Stimulated activated CD4-positive, alpha-beta T cell treated with anti-CD3 and anti-CD28 coated beads, Interleukin-15, amount 100 ng/mL, for 1 hour (primary cell): ENCODE measurements at places on chromosomes 12 and 14.

GRCh38 chr14:52220924-52221811, 46.3 kb upstream of the PTGDR start:
- DNase-seq, result no peak

DNA sequence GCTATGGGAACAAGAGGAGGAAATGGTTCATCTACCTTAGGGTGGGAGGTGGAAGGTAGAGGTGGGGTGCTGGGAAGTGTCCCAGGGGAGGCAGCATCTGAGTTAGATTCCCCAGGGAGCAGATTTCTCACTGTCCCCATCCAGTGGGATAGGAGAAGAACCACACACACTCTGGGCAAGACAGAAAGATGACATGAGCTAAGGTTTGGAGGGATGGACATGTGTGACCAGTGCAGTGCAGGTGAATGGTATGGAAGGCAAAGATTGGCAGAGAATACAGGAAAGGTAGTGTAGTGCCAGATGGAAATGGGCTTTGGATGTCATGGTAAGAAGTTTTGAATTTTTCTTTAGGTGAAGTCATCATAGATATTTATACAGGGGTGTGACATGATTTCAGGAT, 11.3 kb upstream of the DUSP6 start:
- no peak for DNase-seq

DNA sequence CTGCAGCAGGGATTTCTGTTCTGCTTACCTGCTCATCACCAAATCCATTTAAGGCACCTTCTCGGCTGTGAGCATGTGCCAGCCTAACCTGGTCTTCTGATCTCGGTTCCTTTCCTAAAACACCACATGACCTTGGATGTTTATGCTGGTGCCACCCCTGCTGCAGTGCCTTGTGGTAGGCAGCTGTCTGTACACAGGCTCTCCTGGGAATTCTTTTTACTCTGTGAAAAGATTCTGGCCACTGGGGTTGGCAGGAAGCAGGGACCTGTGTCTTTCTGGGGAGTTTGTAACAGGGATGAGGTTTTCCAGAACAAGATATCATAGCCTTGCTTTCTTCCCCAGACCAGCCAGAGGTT, 10.4 kb upstream of the PLEKHG3 start:
- DNase-seq, result no peak

DNA sequence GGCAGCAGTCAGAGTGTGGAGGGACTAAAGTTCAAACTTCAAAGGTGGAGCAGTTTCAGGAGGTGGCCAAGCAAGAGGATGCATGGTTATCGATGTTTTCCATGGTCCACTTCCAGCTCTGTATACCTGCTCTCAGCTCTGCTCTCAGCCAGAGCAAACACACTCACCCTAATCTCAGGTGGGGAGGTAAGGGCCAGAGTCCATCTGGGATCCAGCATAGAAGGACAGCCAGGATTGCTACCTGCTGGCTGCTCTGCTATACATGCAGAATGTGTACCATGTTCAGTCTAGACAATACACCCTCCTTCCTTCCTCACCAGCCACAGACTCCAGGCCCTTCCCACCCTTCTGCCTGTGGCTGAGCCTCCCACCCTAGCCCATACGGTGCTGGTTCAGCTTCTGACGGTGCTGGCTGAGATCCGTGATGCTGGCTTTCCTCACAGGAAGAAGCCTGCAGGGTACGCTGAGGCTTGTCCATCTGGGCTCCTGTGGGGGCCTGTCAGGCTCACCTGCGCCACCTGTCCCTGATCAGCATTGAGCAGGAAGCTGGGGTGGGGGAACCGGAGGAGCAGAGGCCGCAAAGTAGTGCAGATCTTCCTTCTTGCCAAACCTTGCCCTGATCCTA, 2.4 kb downstream of the CBLN3 start:
- no peak for DNase-seq

DNA sequence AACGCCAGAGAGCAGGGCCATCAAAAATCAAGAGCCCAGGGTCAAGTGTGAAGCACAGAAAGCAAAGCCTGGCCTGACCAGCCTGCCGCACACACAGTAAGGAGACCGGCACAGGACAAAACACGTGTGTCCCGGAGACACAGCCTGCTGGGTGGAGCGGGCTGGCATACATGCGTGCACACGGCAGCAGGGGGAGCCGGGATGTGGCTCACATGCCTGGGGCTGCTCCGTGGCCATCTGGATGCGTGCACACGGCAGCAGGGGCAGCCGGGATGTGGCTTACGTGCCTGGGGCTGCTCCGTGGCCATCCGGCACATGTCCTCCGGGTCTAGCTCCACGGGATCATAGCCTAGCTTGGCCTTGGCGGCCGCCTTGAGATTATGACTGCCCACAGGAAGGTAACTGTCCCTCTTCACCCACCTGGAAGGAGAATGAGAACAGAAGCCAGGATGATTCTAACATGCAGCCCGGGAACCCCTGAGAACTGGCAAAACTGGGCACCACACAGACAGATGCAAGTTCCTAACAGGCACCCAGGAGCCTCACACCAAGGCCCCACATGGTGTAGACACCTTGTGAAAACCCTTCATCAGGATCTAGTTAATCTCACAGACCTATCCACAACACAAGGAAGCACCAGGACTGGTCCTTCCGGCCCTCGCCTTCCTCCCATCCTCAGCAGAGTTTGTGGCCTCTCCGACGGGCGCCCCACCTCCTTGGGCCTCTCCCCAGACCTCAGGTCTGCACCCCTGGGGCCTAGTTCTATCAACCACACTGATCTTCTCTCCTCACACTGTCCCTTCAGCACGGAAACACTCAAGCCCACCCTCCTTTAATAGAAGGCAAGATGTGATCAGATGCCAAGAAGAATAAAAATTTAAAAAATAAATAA, 13.6 kb downstream of the POLE start:
- no peak for DNase-seq

DNA sequence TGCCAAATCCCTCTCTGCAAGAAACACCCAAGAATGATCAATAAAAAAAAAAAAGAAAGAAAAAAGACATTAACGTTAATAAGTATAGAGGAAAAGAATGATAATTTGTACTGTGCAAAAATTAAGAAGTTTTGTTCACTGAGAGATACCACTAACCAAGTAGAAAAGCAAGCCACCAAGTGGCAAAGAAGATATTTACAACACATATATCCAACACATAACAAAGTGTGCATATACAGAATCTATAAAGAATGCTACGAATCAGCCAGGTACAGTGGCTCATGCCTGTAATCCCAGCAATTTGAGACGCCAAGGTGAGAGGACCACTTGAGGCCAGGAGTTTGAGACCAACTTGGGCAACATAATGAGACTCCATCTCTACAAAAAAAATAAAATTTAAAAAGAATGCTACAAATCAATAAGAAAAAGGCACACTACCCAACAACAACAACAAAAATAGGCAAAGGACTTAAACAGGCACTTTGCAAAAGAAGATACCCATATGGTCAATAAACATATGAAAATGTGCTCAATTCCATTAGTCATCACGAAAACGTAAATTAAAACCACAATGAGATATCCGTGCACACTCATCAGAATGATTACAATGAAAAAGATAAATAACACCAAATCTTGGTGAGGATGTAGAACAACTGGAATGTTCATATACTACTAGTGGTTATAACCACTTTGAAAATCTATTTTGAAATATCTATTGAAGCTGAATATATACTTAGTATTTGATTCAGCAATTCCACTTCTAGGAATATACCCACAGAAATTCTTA, 19.8 kb downstream of the GALNT4 start:
- DNase-seq, result no peak

DNA sequence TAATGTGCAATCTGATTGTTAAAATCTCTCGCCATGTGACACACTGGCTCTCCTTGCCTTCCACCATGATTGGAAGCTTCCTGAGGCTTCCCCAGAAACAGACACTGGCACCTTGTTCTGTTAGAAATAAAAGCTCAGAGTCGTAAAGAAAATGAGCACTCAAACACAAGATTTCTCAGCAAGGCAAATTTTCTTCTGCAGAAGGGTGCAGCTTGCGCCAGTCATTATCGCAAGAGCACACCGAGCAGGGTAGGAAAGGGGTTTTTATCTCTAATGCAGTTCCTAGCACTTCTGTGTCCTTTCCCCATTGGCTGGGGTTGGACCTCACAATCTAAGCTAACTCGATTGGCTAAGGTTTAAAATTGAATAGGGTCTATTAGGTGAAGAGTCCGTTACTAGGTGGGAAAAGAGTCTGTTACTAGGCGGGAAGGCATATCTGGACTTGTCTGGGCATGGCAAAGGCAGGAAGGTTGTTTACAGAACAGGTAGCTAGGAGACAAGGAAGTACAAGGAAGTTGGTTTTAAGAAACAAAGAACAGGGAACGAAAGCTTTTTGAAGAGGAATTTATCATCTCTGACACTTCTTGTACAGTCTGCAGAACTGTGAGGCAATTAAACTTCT, 62.6 kb upstream of the BICD1 start:
- DNase-seq, result no peak

DNA sequence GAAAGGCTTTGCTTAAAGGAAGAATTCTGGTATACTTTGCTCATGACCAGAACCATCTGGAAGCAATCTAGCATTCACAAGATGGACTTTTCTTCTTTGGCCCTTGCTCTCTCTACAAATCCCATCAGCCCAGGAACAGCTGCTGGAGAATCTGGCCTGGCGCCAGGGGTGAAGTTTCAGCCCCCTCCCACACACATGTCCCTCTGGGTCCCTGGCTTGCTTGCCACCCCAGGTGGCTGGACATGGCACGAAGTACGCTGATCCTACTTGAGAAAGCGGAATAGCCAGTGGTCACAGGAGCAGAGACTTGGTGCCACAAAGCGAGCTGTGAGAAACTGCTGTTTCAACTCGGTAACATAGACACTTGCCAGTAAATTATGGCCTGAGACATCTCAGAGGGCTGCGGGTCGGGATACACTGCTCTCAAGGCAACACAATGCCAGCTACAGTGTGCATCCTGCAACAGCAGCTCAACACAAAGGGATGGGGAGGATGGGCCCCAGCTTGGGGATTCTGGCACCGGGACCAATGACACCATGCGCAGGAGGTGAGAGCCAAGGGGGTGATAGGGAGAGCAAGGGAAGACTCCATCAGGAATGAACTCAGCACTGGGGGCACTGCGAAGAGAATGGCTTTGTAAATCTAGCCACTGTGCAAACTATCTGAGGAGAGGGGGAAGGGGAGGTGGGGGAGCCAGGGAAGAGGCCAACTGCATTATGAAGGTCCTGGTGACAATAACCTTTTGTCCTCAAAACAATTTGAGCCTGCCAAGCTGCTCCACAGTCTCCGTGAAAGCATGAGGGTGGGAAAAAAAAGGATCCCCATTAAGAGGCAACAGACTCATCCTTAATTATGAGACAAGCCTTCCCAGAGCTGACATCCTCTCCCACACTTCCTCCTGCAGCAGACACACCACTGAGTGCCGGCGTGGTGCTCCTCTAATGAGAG, 219.9 kb downstream of the PPM1H start:
- DNase-seq, result no peak

DNA sequence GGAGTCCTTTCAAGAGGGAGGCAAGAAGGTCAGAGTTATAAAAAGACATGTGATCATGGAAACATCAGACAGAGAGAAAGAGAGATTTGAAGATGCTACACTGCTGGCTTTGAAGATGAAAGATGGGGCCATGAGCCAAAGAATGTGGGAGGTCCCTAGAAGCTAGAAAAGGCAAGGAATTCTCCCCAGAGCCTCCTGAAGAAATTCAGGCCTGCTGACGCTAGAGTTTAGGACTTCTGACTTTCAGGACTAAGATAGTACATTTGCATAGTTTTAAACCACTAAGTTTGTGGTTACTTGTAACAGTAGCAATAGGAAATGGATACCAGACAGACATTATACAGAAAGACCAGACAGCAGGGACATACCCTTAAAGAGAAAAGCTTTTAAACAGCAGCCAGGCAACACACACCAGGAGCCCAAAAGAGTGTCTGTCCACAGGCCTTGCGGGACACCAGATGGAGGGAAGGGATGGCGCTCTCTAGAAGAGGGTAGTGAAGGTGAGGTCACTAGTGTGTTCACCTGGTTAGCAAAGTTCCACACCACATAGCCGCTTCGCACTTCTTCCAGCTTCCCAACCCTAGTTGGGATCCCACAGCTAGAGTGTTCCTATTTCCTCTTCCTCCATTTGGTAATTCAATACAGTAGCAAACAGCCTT, 29.7 kb upstream of the CEBPE start:
- no peak for DNase-seq

- DNase-seq, result no peak
Measured at GRCh38 chr12:114221957-114222630, 183.8 kb downstream of the TBX5 start.

DNA sequence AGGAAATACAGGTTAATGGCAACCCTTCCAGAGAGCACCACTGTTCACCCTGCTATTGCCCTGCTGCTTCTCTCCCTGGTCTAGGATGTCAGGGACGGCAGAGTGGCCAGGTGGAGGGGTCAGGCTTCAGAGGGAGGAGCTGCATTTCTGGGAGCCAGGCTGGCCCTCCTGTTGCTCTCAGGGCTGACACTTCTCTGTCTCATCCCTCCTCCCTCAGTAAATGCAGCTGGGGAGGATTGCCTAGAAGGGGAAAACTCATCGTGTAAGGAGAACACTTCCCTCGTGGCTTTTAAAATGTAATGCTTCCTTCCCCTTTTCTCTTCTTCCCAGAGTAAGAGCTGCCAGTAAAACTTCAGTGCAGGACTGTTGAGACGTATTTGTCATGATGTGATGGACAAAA, 20.8 kb downstream of the SUSD6 start:
- DNase-seq, result no peak

DNA sequence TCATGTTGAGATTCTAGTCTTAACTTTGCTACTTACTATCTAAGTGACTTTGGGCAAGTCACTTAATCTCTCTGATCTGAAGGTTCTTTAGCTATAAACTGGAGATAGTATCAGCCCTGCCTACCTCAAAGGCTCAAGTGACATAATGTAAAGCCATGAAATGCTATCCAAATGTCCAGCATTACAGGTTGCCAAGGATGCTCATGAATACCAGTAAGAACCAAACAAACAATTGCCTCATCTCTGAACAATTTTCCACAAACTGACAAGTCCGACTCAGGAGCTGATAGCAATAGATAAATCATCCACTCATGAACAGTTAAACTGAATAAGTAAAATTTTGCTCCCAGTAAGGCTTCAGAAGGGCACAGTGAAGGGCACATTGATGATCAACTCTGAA, 51.5 kb downstream of the LMNTD1 start:
- DNase-seq, result no peak

GRCh38 chr12:11615481-11615880, 34.0 kb upstream of the ETV6 start:
- no peak for DNase-seq

DNA sequence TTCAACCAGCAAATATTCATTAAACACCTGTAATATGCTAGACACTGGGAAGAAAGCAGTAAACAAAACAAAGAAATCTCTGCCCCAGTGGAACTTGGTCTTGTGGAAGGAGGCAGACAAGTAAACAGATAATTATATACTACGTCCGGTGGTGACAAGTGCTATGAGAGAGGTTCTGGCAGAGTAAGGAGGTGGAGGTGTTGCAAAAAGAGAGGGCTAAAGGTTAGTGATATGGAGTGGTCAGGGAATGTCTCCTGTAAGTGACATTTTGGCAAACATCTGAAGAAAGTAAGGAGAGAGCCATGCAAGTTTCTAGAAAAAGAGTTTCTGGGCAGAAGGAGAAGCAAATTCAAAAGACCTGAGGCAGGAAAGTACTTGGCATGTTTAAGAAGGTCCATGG, 73.4 kb downstream of the RIC8B start:
- DNase-seq, result no peak

- no peak for DNase-seq
Measured at GRCh38 chr14:97924922-97925613, 1127.9 kb downstream of the VRK1 start.

- peak; percentile 49 for DNase-seq
Measured at GRCh38 chr12:546920-547845, 87.4 kb downstream of the B4GALNT3 start.
